ENCODE measurements at places on chromosomes 12 and 14. TPM values are rescaled to one million over a fixed set of nuclear protein-coding genes. Genes with fewer than 3 reads are reported as not detected.

NELL2 gene
- total RNA-seq: not detected

E2F7 gene
- total RNA-seq: 8.2 TPM

MGP gene
- 0.45 TPM for total RNA-seq

SMOC1 gene
- 25.5 TPM for total RNA-seq

LBHD2 gene
- 0.50 TPM for total RNA-seq

NFE2 gene
- not detected for total RNA-seq

PLA2G1B gene
- not detected for total RNA-seq

Data from A549 treated with ZK216348 at 1 μM for 4 hours (cell line).